ENCODE measurements at places on chromosomes 12 and 14. TPM values are rescaled to one million over a fixed set of nuclear protein-coding genes. Genes with fewer than 3 reads are reported as not detected.

DNA sequence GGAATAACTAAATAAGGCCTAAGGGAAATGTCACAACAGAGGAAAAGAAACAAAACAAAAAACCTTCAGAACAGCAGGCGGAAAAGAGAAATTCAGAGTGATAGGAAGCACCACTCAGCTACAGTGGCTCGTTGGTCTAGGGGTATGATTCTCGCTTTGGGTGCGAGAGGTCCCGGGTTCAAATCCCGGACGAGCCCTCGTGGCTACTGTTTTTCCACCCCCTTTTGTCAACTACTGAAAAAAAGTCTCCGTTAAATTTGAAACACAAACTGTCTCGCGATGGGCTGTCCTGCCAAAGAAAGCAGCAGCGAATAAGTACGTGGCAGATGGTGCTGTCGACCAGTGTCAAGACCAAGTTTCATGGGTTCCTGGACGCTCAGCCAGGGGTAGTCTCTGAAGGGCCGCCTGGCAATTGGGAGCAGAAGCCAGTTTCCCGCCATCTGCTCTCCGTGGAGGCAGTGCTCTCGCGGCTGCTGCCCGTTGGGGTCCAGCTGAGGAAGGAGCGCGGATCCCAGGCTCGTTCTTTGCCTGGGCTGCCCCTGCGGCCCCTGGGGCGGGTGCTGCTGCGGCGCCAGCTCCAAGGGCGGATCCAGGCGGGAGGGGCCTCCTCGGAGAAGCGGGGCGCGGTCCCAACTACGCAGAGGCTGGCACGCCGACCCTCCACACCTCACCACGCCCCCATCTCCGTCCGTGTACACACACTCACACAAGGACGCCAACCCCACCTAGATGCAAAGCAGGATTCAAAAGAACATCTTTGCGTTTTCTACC is at the start of gene RNASE4:
Gene RNASE4, plus strand, starts transcription at position 670 of the 771 bp plus-strand sequence. CDS start 14,812 bp downstream, outside the sequence.
- peak; percentile 69 for ATAC-seq

ATG2B gene
- total RNA-seq: 18.9 TPM

OR6C68 gene
- total RNA-seq: not detected

DNA sequence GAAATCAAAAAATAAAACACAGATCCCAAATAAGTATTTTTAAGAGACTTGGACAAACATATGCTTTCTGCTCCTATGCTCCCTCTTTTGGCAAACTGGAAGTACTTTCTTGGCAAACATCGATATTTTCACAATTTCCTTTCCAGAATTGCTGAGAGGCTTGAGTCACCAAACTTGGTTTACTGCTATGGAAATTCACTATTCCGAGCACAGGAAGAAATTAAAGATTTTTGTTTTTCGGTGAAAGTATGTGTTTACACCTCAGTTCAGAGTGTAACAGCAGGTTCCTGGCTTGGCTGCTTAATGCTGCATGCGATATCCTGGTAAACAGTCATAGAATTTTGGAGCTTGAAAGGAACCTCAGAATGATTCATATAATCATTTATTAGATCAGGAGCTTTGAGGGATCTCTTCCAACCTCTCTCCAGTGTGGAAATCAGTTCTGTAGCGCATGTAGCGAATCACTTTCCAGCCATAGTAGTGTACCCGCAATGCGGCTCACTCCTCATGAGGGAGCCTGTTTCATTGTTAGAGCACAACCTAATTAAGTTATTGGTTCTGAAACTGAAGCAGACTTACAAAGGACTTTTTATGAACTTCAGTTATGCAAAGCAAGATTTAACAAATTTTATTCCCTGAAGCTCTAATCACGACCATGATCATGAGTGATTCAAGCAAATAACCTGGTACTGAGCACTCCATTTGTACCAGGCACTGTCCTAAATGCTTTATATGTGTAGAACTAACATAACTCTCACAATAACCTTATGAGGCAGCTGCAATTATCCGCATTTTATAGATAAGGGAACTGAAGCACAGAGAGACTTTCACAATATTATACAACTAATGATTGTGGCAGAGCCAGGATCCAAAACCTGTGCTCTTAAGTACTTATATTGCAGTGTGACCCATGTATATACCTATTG is 56.4 kb upstream of the ATP2A2 start:
- peak; percentile 87 for ATAC-seq

MGP gene
- 506 TPM for total RNA-seq

DNA sequence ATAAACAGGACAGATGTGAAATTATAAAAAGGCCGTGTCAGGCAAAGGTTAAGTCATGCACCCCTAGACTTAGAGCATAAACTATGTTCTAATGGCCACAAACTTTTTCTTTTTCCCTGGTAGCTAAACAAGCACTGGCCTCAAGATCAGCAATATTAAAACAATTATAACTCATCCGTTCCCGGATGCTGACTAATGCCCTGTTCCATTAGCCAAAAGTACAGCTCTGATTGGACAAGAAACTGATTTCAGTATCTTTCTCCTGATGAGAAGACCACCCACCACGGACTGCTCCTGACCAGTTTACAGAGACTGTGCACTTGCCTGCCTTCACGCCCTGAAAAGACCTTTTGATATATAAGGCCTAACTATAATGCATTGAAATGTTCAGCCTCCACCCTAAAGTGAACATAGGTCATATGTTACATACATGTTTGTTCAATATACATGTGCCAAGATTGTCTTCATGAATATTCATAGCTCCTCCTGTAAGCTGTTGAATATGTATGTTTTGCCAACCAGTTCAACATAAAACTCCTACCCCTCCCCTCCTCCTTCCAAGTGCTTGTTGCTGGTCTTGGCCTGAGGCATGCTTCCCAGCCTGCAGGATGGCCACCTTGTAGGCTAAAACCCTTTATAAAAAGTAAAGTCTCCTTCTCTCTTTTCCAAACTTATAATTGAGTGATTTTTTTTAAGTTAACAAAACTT is 162.0 kb downstream of the IPO8 start:
- ATAC-seq: peak; percentile 25

HOXC5 gene
- total RNA-seq: 3.3 TPM

GRCh38 chr12:13146336-13146938 is 43.0 kb upstream of the GSG1 start:
- peak; percentile 81 for ATAC-seq

ATP6V1D gene
- total RNA-seq: 71.1 TPM

DNA sequence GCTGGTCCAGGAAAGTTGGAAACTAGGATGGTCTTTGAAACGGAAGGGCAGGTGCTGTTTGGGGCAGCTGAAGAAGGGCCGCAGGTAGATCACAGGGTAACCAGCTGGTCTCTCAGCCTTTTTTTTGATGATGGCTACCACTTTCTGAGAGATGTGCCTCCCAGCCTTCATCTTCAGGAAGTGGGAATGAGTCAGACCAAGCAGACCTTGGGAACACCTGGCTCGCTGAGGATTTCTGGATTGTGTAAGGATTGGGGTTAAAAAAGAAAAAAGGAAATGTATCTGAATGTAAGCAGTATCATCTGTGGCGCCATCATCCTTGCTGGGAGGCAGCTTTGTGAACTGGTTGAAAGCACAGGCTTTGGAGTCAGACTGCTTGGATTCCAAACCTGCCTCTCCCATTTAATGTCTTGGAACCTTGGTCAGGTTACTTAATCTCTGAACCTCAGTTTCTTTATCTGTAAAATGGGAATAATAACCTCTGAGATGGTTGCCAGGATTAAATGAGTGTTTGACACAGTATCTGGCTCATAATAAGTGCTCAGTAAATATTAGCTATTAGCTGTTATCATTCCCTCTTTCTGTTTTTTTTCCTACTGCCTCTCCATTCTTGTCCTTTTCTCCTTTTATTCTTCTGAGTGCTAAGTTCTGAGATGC is 1.7 kb downstream of the PRPF40B start:
- ATAC-seq: no peak

GRCh38 chr14:34081576-34082136 is 130.8 kb upstream of the EGLN3 start:
- ATAC-seq: no peak

DNA sequence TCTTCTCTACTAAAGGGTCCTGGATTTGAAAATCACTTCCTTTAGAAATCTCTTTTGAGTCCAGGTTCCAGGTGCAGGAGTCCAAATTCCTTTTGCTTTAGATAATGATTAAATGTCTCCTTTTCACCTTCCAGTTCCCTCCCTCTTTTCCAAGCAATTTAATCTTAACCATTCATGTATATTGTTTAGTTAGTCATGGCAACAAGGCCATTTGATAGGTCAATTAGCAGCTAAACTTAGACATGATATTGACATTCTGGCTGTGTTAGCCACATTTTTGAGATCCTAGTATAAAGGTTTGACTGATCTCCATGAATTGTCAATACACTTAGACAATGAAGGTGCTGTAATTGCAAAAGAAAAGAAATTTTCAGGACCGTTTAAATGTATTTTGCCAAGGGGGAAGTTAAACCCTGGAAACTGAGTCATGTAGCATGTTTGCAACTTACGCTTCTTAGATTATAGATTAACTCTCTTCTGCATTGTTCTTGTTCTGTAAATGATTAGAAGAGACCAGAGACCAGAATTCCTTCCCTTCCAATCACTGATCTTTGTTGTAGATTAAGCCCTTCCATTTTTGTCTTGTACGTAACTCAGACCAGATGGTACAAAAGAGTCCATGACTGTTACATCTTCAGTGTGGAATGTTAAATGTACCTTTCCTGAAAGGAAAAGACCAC is 12.4 kb upstream of the C12orf75 start:
- ATAC-seq: no peak

GRCh38 chr14:20427231-20428009 is 8.5 kb downstream of the KLHL33 start:
- ATAC-seq: peak; percentile 41

DNA sequence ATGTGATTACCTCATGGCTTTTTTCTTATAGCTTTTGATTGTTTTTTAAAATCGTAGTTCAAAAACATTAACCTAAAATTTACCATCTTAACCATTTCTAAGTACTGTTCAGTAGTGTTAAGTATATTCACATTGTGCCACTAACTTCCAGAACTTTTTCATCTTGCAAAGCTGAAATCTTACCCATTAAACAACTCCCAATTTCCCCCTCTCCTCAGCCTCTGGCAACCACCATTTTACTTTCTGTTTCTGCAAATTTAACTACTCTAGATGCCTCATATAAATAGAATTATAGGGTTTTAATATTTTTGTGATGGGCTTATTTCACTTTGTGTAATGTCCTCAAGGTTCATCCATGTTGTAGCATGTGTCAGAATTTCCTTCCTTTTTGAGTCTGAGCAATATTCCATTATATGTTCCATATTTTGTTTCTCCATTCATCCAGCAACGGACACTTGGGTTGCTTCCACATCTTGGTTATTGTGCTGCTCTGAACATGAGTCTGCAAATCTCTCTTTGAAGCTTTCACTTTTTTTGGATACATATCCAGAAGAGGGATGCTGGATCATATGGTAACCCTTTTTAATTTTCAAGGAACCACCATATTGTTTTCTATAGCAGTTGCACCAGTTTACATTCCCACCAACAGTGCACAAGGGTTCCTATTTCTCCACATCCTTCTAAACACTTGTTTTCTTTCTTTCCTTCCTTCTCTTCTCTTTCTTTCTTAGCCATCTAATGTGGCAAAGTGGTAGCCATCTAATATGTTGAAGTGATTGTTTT is 5.0 kb downstream of the HIF1A start:
- ATAC-seq: no peak

DNA sequence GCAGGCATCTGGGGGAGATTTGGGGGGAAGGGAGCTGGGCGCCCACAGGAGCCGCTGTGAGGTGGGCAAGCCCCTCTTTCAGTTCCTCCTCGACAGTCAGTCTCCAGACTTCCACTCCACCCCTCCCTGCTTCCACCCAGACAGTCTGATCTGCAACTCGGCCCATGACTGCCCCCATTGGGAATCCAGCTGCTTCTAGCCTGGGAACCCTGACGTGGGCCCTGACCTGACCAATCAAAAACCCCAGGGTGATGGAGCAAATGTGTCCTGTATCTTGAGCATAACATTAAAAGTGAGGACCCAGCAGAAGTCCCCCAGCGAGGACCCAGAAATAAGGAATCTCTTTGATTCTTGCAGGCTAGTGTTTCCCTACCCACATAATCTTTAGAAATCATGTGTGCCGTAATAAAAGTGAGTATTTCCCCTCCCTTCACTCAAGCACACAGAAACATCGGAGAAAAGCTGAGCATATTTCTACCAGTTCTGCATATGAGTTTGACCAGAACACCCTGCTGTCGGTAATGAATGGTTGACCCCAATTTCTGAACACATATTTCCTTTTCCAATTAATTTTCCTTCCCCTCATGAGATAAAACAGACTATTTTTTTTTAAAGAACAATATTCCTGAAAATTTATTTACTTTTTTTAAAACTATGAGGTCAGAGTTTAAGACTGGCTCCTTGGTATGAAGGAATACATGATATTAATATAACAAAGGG is 6.4 kb downstream of the SSH1 start:
- peak; percentile 12 for ATAC-seq

Measured in gastroesophageal sphincter (tissue), 4 donors.